ENCODE measurements at places on chromosomes 4 and X.

DNA sequence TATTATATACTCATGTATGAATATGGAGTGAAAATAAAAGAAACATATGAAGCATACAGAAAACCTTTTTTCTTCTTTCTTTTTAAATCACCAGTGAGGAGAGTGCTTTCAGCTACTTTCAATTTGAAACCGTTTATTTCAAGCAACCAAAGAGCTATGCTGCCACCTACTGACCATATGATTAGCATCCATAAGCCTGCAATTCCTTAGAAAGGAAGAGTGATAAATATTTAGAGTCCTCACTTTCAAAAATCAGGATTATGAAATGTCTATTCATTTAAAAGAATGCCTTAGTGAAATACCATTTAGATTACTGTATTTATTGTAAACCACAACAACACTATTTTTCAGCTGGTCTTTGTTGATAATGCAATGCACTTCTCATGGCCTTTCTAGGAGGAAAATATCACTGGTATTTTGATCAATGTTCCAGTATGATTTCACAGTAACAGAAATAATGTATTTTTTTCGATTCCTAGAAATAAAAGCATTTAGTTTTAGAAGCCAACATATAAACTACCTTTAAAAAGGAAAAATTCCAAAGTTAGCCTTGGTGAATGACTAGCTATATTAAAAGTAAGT is 667.6 kb downstream of the PCDH18 start:
- peak; percentile 74 for DNase-seq
- no peaks in the 10 kb centered on the region for H3K27me3 ChIP-seq
- H3K36me3 ChIP-seq, result no peaks in the 10 kb centered on the region
- no peak overlapping the region for H3K4me3 ChIP-seq

DNA sequence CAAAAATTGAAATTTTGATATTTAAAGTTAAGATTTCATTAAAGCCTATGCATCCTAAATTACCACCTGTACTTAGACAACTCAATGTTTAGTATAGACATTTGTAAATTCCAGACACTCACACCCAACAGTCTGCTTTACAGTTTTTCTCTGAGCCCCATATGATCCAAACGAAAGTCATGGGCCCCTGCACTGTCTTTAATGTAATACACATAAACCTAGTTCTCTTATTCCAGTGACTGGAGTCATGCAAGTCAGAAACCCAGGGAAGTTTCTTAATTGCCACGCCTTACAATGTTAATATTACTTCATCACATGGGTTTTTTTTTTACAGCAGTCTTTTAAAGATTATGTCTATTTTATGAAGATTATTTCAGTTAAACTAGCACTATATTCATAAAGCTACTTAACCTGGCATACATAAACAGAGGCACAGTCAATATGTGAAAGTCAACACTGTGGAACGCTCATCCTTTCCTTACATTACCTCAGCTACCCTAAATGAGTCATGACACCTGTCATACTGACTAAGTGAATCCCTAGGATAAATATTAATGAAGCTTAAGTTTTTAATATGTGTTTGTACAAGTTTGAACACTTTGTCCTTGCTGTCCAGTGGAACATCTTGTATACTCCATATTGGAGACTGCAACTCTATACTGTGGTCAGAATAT is 67.7 kb upstream of the H2AZ1 start:
- DNase-seq, result no peak
- H3K4me3 ChIP-seq, result no peak overlapping the region
- no peak overlapping the region for H3K27ac ChIP-seq
- no peaks in the 10 kb centered on the region for H3K36me3 ChIP-seq
- no peaks in the 10 kb centered on the region for H3K27me3 ChIP-seq
- no peaks in the 10 kb centered on the region for H3K4me1 ChIP-seq

- no peak for DNase-seq
- H3K27ac ChIP-seq, result peak overlapping the region; percentile 57
- H3K36me3 ChIP-seq, result no peaks in the 10 kb centered on the region
- H3K27me3 ChIP-seq, result no peaks in the 10 kb centered on the region
Observed at GRCh38 chr4:107837776-107838618, 13.3 kb downstream of the SGMS2 start.

- no peak overlapping the region for H3K4me3 ChIP-seq
- peaks cover 6% of the 10 kb centered on the region for H3K27me3 ChIP-seq
- no peaks in the 10 kb centered on the region for H3K4me1 ChIP-seq
- no peaks in the 10 kb centered on the region for H3K36me3 ChIP-seq
Observed at GRCh38 chrX:101605146-101605545, 12.7 kb downstream of the ARMCX6 start.

DNA sequence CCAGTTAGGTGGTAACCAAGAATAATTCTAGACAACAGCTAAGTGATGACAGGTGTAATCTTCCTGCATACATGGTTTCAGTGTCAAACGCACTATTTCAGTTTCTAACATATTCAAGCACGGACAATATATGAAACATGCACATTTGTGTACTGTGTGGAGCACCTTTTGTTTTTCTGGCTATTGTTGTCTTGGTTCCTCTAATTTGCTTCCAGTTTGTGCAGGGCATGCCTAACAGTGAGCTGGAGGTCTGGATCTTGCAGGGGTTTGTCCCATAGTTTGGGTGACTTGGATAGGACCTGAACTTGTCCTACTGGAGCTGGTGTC is 70.5 kb upstream of the TBC1D9 start:
- H3K27ac ChIP-seq, result no peak overlapping the region
- H3K36me3 ChIP-seq, result no peaks in the 10 kb centered on the region
- H3K27me3 ChIP-seq, result no peaks in the 10 kb centered on the region
- no peaks in the 10 kb centered on the region for H3K4me1 ChIP-seq
- DNase-seq, result no peak

DNA sequence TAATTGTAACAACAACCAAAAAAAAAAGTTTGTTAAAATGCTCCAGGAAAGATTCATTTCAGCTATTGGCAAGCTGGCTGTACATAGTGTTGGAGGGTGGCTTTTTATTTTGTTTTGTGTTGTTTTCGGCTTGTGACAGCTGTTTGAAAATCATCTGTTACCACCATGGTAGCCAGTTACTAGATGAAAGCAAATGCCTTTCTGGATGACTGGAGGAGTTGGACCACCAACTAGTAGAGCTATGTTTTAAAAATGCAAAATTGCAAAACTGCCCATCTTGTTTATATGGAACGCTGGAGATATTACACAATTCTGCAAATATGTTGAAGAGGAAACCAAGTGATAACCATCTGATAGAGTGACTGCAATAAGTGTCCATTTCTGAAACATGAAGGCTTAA is 53.2 kb upstream of the TNIP3 start:
- no peak for DNase-seq
- no peak overlapping the region for H3K4me3 ChIP-seq
- H3K27me3 ChIP-seq, result no peaks in the 10 kb centered on the region
- H3K36me3 ChIP-seq, result no peaks in the 10 kb centered on the region
- no peak overlapping the region for H3K27ac ChIP-seq
- no peaks in the 10 kb centered on the region for H3K4me1 ChIP-seq

DNA sequence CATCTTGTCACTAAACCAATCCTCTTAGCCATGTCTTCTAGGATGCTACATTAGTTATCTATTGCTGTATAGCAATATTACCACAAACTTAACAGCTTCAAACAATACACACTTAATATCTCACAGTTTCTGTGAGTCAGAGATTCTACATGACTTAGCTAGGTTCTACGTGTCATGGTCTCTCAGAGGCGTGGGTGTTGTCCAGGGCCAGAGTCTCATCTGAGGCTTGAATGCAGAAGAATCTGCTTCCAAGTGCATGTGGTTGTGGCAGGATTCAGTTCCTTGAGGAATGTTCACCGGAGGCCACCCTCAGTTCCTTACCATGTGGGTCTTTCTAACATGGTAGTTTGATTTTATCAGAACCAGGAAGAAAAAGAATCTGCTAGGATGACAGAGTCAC is 26.4 kb downstream of the PPP1R2C start:
- H3K4me1 ChIP-seq, result no peaks in the 10 kb centered on the region
- no peaks in the 10 kb centered on the region for H3K36me3 ChIP-seq
- H3K4me3 ChIP-seq, result no peak overlapping the region
- no peak overlapping the region for H3K27ac ChIP-seq
- DNase-seq, result no peak
- no peaks in the 10 kb centered on the region for H3K27me3 ChIP-seq

GRCh38 chrX:153944140-153944799 is at the start of gene RENBP:
Gene RENBP (minus strand): TSS chrX:153944643. CDS start chrX:153944610, 33 bp downstream.
- peak within 1 kb of the TSS; percentile 60 for H3K4me3 ChIP-seq
- no peaks in the 10 kb centered on the region for H3K36me3 ChIP-seq
- H3K4me1 ChIP-seq, result no peaks in the 10 kb centered on the region
- DNase-seq, result peak; percentile 78
- H3K27ac ChIP-seq, result peak within 1 kb of the TSS; percentile 48

DNA sequence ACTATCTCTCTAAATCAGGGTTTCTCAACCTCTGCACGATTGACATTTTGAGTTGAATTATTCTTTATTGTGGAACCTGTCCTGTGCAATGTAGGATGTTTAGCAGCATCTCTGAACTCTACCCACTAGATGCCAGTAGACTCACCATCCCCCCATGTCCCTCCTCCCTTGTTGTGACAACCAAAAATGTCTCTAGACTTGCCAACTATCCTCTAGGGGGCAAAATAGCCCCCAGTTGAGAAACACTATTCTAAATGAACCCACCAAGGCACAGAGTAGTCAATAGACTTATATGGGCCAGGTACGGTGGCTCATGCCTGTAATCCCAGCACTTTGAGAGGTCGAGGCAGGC is 49.1 kb upstream of the GAB1 start:
- H3K4me3 ChIP-seq, result no peak overlapping the region
- no peak for DNase-seq
- H3K36me3 ChIP-seq, result no peaks in the 10 kb centered on the region

GRCh38 chr4:69522554-69522953 is 26.8 kb upstream of the UGT2B4 start:
- DNase-seq, result no peak
- H3K27me3 ChIP-seq, result no peaks in the 10 kb centered on the region
- no peak overlapping the region for H3K27ac ChIP-seq
- H3K36me3 ChIP-seq, result no peaks in the 10 kb centered on the region
- H3K4me3 ChIP-seq, result no peak overlapping the region

- H3K4me3 ChIP-seq, result no peak overlapping the region
- no peaks in the 10 kb centered on the region for H3K36me3 ChIP-seq
- no peak overlapping the region for H3K27ac ChIP-seq
- H3K27me3 ChIP-seq, result no peaks in the 10 kb centered on the region
- H3K4me1 ChIP-seq, result peaks cover 4% of the 10 kb centered on the region
Observed at GRCh38 chr4:142959173-142959572, 113.1 kb upstream of the INPP4B start.

DNA sequence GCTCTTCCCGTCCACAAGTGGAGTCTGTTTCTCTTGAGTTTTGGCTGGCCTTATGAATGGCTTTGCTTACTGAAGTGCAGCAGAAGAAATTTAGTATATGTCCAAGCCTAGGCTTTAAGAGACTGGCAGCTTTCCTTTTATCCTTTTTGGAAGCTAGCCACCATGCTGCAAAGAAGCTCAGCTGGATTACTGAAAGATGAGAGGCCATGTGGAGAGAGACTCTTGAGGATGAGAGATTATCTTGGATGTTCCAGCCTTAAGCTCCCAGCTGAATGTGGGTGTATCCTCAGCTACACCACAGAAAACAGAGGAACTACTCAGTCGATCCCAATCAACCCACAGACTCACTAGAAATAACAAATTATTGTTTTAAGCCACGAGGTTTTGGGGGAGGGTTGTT is 12.5 kb downstream of the CCNG2 start:
- H3K36me3 ChIP-seq, result peaks cover 63% of the 10 kb centered on the region
- no peak for DNase-seq
- no peaks in the 10 kb centered on the region for H3K27me3 ChIP-seq
- no peak overlapping the region for H3K4me3 ChIP-seq
- H3K27ac ChIP-seq, result no peak overlapping the region

DNA sequence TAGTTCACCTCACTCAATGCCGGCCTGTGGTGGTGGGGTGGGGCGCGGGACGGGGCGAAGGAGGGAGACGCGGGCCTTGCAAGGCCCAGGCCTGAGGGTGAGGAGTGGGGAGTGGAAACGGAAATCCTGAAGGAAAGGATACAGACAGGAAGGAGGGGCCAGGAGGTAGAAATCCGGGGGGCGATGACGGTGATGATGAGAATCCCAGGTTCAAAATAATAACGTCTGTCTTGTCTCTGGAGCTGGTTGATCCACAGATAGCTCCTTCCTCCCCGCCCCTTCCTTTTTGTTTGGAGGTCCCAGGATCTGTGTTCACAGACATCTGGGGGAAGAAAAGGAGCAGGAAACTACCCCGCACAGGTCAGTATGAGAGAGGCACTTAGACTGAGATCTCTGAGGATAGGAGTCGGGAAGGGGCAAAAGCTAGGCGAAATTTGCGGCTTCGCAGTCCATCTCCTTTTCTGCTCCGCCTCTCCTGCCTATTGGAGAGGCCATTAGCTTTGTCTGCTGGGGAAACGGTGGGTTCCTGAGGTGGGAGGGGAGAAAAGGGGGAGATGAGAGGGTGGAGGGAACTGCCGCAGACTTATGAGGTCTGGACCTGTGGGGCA is 746 bp downstream of the TCEAL7 start:
- DNase-seq, result no peak
- no peak overlapping the region for H3K27ac ChIP-seq
- no peaks in the 10 kb centered on the region for H3K4me1 ChIP-seq
- H3K4me3 ChIP-seq, result no peak overlapping the region

DNA sequence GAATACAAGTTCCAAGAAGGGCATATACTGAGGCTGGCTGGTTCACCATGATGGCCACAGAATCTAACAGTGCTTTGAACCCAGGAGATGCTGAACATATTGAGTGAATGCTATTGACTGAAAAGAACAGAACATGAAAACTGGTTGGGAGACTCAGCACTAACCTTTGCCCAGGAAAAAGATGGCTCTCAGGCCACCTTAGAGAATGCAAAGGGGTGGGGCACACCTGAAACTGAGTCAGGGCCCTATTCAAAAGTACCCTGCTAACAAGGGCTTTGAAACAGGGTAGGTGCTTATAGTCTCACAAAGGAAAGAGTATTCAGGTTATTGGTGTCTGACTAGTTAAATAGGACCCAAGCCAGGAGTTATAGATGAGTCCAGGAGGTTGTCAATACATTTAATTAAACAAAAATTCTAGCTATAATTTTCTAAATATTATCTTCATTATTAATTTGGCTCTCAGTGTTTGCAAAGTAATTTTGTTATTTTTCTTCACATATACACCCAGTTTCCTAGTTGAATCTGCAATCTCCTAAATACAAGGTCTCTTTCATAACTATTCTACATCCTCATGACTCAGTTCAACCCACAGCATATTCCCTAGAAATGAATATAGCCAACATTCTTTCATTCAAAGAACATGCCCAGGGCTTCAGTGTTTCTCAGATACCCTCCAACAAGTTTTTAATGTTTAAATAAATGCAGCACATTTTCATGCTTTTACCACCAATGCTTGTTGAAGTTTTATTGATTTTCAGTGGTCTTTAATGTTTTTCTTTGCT is 144.2 kb upstream of the RAPGEF2 start:
- no peaks in the 10 kb centered on the region for H3K4me1 ChIP-seq
- H3K4me3 ChIP-seq, result no peak overlapping the region
- no peaks in the 10 kb centered on the region for H3K27me3 ChIP-seq
- no peak overlapping the region for H3K27ac ChIP-seq

- H3K4me1 ChIP-seq, result no peaks in the 10 kb centered on the region
- no peaks in the 10 kb centered on the region for H3K36me3 ChIP-seq
- no peaks in the 10 kb centered on the region for H3K27me3 ChIP-seq
Observed at GRCh38 chrX:87900320-87900908, 382.8 kb downstream of the KLHL4 start.

Measured in left lung (tissue), 14 donors.